ENCODE measurements at places on chromosomes 11 and 22.

DNA sequence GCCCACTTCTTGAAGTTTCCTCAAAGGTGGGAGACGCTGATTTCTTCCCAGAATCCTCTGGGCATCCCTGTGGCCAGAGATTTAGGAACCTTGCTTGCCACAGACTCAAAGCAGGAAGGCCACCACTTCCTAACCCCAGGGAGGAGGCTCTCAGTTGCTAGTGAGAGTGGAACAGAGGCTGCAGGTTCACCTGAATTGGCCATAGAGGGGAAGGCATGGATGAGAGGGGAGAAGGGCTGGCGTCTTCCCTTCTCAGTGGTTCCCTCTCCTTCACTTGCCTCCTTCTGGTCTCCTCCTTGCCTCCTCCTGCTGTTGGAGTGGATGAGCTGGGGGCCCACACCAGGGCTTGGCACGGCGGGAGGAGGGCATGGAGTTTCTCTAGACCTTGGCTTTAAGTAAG, 185.7 kb downstream of the ADAMTS15 start:
- no peak for DNase-seq

GRCh38 chr11:35712533-35712932, 50.0 kb downstream of the TRIM44 start:
- no peak for DNase-seq

DNA sequence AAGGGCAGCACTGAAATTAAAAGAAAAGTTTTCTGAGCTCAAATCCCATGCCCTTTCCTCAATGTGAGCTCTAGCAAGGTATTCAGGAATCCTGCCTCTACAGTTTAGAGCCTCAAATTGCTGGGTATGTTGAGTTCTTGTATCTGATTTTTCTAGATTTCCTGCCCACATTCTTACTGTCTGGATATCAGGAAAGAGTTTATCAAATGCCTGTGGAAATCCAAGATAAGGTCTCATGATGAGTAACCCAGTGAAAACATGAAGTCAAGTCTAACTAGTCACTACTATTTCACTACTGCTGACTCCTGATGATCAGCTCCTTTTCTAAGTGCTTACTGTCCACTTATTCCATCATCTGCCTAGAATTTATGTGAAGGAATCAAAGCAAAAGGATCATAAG, 29.8 kb downstream of the LIMK2 start:
- DNase-seq, result no peak

- DNase-seq, result no peak
Observed at GRCh38 chr11:65152122-65152521, 17.8 kb upstream of the SYVN1 start.

DNA sequence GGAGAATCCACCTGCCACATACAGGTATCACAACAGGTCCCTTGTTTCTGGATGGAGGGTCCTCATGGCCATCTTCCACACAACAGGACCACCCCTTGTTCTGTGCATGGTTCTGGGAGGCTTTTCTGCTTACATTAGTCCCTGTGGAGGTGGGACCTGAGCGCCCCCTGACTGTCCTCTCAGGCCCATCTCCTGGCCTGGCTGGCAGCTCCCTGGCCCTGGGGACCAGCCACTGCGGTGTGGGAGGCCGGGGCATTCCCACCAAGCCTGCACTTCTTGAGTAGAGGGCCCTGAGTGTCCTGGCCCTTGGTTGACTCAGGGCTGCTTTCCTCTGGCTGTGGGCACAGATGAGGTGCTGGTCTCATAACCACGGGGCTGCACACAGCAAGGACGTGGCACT, 5.0 kb downstream of the COX8A start:
- DNase-seq, result no peak

- DNase-seq, result no peak
Observed at GRCh38 chr11:114260077-114260476, 36.1 kb upstream of the NNMT start.

DNA sequence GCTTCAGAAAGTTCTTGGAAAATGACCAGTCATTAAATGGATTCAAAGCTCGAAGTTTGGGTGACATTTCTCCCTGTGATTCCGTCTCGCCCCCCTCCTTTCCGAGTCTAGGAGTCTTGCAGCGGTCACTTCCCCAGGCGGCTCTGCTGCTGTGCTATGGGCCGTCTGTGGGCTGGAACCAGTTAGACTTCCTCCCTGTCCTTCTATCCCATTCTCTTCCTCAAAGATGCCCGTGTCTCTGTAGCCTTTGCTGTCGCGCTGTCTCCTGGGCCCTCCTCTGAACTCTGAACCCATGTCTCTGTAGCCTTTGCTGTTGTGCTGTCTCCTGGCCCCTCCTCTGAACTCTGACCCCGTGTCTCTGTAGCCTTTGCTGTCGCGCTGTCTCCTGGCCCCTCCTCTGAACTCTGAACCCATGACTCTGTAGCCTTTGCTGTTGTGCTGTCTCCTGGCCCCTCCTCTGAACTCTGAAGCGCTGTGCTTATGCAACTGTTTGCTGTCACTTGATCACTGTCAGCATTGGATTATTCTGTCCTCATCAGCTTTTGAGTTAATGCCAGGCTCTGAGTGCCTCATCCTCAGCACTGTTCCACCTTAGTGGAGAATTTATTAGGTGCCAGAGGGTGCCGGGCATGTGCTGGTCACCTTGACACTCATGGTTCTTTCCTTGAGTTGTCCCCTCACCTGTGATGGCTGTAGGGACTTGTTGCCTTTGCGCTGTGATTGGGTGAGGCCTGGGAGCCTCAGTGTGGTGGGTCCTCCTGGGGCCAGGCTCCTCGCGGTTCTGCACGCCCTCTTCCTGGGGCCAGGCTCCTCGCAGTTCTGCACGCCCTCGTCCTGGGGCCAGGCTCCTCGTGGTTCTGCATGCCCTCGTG, 173.3 kb downstream of the TBC1D22A start:
- no peak for DNase-seq

DNA sequence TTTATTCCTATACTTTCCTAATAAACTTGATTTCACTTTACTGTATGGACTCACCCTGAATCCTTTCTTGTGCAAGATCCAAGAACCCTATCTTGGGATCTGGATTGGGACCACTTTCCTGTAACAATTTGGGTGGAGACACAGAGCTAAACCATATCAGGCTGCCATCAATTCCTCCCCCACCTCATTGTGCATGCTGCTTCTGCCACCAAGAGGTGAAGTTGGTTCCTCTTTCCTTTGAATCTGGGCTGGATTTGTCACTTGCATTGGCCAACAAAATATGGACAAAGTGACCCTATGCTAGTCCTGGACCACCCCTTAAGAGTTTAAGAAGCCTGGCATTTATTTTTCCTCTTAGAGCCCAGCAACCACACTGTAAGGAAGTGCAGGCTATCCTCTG, 39.4 kb upstream of the CEP295 start:
- DNase-seq, result no peak

DNA sequence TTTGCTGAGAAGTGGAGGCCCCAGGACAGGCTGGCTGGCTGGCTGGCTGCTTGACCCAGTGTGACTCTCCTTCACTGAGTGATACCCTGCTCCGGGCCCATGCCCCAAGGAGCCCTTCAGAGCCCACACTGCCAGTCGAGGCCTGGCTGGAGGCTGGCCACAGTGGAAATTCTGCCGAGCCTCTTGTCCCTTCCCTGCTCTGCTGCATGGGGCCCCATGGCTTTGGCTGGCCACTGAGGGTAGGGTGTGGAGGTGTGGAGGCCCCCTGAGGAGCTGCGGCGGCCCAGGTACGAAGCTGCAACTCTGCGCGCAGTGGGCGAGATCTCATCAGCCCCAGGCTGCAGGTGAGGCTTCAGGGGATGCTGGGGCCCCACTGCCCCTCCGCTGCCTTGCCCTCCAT, 33.4 kb upstream of the HMOX1 start:
- no peak for DNase-seq

- DNase-seq, result no peak
Observed at GRCh38 chr11:111912535-111912934, at the start of gene HSPB2. Gene HSPB2, plus strand, starts transcription at chr11:111912734. Its CDS starts 96 bp downstream, at chr11:111912830.

DNA sequence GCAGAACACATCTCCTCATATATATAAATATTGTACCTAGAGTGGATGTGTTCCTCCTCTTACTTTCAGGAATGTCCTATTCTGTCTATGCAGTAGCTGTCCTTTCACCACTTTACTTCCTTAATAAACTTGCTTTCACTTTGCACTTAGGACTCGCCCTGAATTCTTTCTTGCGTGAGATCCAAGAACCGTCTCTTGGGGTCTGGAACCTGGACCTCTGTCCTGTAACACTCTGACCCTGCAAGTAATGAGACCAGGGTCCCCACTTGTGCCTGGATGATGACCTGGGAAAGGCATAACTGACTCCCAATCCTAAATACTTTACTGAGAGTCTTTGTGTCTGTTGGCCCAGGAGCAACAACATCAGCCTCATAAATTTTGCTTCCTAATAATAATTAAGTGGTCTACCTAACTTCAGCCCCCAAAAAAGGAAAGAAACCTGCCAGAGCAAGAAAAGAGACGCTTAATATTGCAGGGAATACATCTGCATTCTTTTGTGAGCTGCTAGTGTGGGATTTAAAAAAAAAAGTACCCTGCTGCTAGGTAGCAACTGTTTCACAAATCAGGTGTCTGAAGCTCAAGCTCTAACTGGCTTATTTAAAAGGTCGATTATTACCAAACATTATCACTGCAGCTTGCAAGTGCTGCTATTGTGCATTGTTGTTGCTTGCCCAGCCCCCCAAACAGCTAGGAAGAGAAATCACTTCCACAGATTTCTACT, 69.3 kb downstream of the FAM168A start:
- no peak for DNase-seq

DNA sequence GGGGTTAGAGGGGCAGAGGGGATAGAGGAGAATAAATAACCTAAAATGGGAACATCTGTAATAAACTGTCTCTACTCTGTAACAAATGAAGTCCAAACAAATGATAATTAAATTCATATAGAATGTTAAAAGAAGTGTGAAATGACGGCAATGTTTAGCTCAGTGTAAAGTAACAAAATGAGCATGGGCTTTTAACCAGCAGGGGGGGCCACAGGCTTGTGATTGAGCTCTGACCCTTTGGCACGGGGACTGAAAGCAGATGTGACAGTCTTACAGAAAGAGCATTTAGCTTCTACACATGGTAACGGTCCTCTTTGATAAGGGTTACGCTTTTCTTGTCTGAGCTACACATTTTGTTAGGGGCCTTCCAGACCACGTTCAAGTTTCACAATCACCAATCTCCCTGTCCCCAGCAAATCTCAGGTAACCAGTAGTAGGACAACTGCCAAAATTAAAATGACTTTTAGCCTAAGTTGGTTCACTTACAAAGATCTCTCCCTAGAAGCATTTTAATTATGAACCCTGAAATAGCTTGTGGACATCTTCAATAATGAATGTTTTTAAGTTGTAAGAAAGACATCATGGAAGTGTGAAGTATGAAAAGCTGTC, 262.5 kb downstream of the DCDC1 start:
- DNase-seq, result peak; percentile 36

DNA sequence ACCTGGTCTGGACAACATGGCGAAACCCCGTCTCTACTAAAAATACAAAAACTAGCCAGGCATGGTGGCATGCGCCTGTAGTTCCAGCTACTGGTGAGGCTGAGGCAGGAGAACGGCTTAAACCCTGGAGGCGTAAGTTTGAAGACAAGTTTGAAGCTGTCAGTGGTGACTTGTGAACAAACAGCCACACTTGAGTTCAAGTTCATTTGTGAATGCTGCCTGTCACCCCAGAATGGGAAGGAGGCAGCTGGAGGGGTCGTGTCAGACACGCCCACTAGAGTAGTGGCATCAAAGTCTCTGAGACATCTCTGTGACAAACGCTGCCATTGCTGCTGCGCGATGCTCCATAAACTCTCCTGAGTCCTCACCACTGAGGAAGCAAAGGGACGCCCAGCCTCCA, 74.2 kb downstream of the DGCR2 start:
- DNase-seq, result no peak

DNA sequence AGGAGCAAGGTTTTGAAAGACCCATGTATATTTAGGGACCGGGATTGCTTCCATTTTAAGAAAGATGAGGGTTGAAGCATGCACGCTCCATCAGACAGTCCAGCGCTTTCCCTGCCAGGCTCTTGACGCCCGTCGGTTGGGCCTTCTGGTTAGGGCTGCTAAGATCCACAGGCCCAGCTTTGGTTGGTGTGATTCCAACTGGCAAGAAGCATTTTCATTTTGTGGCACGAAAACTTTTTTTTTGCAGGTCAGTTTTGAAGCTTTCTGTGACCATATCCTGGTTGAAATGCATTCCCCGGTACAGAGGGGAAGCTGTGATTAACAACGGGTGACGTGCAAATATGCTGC, 34.3 kb upstream of the MPPED1 start:
- DNase-seq, result no peak

GRCh38 chr11:126694065-126694625, 306.4 kb downstream of the KIRREL3 start:
- no peak for DNase-seq

GRCh38 chr11:108002476-108002875, 6.2 kb upstream of the CUL5 start:
- DNase-seq, result no peak

- no peak for DNase-seq
Observed at GRCh38 chr11:23310276-23310675, 450.0 kb upstream of the CCDC179 start.

- DNase-seq, result no peak
Observed at GRCh38 chr11:121741761-121742361, 289.1 kb upstream of the SORL1-AS1 start.

- DNase-seq, result no peak
Observed at GRCh38 chr11:93935826-93936225, 85.3 kb upstream of the HEPHL1 start.

GRCh38 chr11:115267238-115267781, 236.9 kb downstream of the CADM1 start:
- no peak for DNase-seq

DNA sequence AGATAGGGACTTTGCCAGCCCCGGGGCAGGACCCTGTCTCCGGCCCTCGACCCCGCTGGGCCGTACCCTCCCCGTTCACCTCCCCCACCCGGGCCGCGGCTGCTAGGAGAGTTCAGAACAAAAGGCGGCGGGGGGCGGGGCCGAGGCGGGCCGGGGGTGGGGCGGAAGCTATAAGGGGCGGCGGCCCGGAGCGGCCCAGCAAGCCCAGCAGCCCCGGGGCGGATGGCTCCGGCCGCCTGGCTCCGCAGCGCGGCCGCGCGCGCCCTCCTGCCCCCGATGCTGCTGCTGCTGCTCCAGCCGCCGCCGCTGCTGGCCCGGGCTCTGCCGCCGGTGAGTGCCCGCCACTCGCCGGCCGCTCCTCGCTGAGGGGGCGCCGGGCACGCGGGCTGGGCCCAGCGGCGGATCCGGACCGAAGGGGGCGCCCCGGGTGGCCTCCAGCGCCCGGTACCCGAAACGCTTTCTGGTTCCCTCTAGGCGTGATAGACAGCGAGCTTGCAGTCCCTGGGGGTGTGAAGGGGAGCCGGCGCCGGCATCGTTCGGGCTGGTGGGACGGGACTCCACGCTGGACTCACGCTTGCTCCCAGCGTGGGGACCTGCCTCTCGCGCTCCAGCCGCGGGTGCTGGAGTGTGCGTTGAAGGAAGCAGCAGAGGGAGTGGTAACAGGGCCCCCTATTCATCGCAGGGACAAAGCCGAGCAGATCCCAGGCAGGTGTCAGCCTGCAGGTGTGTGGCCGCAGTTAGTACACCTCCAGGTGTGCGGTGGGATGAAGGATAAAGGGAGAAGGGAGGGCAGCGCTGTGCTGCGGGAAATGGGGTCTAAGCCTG, at the start of gene MMP11:
TSS of gene MMP11 (plus strand) at position 201 of the 825 bp plus-strand sequence. CDS start at position 223, 22 bp downstream.
- peak; percentile 53 for DNase-seq

GRCh38 chr11:19283991-19284390, 43.2 kb upstream of the E2F8 start:
- no peak for DNase-seq

Data from activated naive CD8-positive, alpha-beta T cell treated with anti-CD3 and anti-CD28 coated beads for 36 hours (primary cell).